ENCODE measurements at places on chromosomes 11 and 22. TPM values are rescaled to one million over a fixed set of nuclear protein-coding genes. Genes with fewer than 3 reads are reported as not detected.
A peak's percentile ranks its signal among the peaks of the same experiment; 100 is the strongest.

Gene OLFML1
- total RNA-seq: 10.8 TPM

Gene PRMT3
- total RNA-seq: 15.0 TPM

Gene XRRA1
- 9.1 TPM for total RNA-seq

Gene UCP3
- total RNA-seq: 1.2 TPM

Gene TRIM51
- total RNA-seq: not detected

Gene SCT
- not detected for total RNA-seq

Gene OR1S2
- total RNA-seq: not detected

Gene HORMAD2
- total RNA-seq: not detected

Gene TMEM191C
- 0.99 TPM for total RNA-seq

Gene FBXO7
- 73.6 TPM for total RNA-seq

Gene MN1
- 26.4 TPM for total RNA-seq

Gene FGF4
- not detected for total RNA-seq

Gene OR4C6
- not detected for total RNA-seq

GRCh38 chr11:43632181-43632580 is 48.4 kb upstream of the HSD17B12 start:
- H3K4me3 ChIP-seq: no peak overlapping the region
- H3K27me3 ChIP-seq: peaks cover 3% of the 10 kb centered on the region

DNA sequence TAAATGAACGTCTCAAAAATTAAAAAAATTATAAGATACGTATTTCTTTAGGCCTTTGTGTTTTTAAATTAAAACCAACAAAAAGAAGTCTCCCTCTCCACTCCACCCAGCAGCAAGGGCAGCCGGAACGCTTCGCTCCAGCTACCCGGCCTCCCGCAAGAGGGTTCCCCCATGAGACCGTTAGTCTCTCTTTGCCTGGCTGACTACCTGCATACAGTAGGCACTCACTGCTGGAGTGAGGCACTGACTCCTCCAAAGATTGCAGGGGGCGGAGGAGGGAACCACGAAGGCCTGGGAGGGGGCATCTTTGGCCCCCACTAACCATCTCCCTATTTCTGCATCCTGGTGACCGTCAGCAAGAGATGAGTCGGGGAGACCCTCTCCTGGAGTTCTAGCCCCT is 10.1 kb downstream of the CBX6 start:
- H3K4me1 ChIP-seq: peaks cover 57% of the 10 kb centered on the region
- H3K27me3 ChIP-seq: no peaks in the 10 kb centered on the region
- peak overlapping the region; percentile 77 for H3K27ac ChIP-seq
- DNase-seq: no peak
- H3K4me3 ChIP-seq: no peak overlapping the region

DNA sequence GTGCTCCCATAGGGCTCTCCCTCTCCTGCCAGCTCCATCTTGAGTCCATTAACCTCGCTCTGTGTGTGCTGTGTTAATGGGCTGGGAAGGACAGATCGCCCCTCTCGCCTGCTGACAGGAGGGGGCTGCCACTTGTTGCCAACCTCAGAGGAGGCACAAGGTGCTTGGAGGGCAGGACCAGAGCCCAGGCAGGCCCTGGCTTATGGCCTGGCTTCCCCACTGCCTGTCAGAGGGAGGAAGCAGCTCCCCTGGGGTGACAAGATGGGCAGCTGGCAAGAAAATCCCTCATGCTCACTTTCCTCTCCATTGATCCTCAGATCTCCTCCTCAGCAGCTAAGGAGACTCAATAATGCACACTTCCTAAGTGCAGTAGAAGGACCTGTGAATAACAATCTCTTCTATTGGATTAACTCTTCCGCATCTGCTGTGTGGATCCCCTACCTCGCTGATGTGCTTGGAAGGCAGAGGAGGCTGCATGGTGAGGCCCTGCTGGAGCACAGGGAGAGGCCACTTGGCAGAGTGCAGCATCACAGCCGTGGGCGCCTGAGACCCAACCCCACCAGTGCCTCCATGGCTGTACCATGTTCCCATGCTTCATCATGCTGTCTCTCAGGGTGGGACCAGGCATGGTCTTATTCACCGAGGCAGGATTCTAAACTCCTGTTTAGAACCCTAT is 70.3 kb downstream of the TRIM29 start:
- peaks cover 62% of the 10 kb centered on the region for H3K27me3 ChIP-seq
- peak; percentile 64 for DNase-seq
- no peak overlapping the region for H3K4me3 ChIP-seq
- H3K36me3 ChIP-seq: no peaks in the 10 kb centered on the region
- H3K4me1 ChIP-seq: peaks cover 1% of the 10 kb centered on the region

DNA sequence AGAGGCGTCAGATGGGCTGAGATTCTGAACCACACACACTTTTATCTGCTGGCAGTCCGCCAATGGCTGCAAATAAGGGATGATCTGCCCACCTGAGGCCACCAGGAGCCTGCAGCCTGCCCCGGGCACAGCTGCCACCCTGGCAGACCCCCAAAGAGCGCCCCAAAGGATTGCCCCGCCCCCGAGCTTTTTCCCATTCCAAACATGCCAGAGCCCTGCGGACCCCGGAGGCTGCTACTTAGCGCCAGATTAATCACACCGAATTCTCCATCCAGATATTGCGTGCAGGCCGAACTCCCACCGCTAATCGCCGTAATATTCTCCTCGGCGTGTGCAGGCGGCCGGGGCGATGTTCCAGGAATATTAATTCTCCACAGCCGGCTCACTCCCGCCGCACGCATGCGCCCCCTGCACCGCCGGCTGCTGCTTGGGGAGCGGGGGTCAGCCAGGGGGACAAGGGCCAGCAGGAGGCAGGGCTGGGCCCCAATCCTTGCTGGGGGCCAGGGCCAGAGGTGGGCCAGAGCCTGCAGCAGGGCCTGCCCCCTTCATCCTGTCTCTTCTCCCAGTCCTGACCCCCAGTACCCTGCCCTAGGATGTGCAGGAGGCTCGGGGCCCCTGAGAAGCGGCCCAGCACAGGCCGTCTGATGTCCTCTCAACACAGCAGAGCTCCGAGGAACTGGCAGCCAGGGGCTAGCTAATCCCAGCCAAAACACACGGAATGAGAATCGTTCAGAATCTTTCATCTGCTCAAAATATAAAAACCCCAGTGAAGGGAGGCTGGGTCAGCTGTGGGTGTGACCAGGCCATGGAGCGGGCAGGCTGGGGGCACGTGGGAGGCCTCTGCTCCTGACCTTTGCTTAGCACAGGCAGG is 19.5 kb upstream of the TCF20 start:
- H3K4me3 ChIP-seq: no peak overlapping the region
- H3K36me3 ChIP-seq: no peaks in the 10 kb centered on the region
- H3K4me1 ChIP-seq: peaks cover 6% of the 10 kb centered on the region
- peaks cover 2% of the 10 kb centered on the region for H3K27me3 ChIP-seq
- DNase-seq: no peak
- no peak overlapping the region for H3K27ac ChIP-seq

DNA sequence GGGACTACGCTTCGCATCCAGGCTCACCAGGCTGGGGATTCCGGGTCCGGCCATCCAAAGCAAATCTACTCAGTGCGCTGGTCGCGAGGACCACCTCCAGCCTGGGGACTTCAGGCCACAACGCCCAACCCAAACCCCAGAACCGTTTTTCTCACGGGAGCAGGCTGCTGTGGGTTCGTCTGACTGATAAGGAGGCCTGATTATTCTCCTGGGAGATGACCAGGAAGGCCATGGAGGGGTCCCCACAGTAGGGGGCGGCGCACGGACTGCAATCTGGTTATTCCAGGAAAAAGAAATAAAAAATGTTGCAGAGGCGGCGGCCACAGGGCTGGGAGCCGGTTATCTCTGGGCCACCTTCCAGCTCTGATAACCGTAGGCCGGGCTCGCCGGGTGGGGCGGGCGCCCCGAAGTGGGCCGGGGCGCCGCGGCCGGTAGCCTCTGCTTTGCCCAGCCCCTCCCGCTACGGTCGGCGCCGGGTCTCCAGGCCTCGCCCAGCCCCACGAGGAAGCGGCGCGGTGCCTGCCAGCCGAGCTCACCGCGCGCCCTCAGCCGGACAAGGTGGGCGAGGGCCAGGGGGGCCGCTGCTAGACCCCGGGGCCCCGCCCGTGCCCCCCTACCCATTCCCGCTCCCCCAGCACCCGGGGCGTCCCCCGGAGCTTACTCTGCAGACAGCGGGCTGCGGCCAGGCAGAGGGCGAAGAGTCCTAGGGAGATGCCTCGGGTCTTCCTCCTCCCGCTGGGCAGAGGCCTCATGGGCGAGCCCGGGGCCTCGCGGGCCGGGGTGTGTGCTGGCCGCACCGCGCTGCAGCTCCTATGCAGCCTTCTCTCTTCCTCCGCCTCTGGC is 446 bp downstream of the VSTM5 start:
- H3K27ac ChIP-seq: peak overlapping the region; percentile 42
- H3K36me3 ChIP-seq: no peaks in the 10 kb centered on the region
- H3K27me3 ChIP-seq: peaks cover 4% of the 10 kb centered on the region
- H3K4me3 ChIP-seq: peak overlapping the region; percentile 56
- H3K4me1 ChIP-seq: peaks cover 3% of the 10 kb centered on the region

DNA sequence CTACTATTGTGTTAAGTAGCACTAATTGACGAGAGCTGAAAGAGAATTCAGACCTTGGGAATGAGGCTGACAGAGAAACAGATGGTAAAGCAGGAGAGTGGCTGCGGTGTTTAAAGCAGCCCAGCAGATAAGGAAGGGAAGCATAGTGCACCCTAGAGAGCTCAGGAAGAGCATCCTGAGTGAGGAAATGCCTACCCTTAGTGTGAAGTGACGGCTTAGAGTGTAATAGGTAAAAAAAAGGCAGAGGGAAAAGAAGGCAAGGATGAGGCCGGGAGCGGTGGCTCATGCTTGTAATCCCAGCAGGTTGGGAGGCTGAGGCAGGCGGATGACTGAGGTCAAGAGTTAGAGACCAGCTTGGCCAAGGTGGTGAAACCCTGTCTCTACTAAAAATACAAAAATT is 22.4 kb upstream of the ETS1 start:
- H3K27ac ChIP-seq: no peak overlapping the region
- no peak for DNase-seq
- H3K36me3 ChIP-seq: no peaks in the 10 kb centered on the region
- H3K4me3 ChIP-seq: no peak overlapping the region

- H3K4me3 ChIP-seq: no peak overlapping the region
- H3K27ac ChIP-seq: no peak overlapping the region
- H3K27me3 ChIP-seq: peaks cover 45% of the 10 kb centered on the region
- H3K4me1 ChIP-seq: peaks cover 20% of the 10 kb centered on the region
- DNase-seq: no peak
Observed at GRCh38 chr11:282630-283360, 4.6 kb downstream of the NLRP6 start.

- no peaks in the 10 kb centered on the region for H3K27me3 ChIP-seq
- no peak overlapping the region for H3K27ac ChIP-seq
- no peaks in the 10 kb centered on the region for H3K36me3 ChIP-seq
- H3K4me1 ChIP-seq: peaks cover 13% of the 10 kb centered on the region
Observed at GRCh38 chr11:78365381-78365792, 52.2 kb downstream of the GAB2 start.

GRCh38 chr22:22872722-22873708 is 14.6 kb upstream of the IGLL5 start:
- no peaks in the 10 kb centered on the region for H3K4me1 ChIP-seq
- no peak for DNase-seq
- no peak overlapping the region for H3K4me3 ChIP-seq
- peaks cover 26% of the 10 kb centered on the region for H3K27me3 ChIP-seq

DNA sequence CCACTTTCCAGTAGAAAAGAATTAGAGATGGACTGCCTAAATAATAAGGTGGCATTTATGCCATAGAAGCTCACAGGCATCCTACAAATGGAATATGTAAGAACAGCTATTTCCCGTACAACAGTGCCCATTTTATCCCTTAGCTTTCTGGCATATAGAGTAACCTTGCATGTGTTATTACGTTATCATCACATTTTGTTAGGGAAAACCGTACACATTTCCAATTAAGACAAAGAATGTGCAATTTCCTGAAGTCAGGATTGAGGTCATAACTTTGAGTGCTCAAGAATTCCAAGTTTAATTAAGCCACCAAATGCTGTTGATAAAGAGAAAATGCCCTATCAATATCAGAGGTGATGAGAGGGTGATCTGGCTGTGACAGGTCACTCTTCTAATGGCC is 58.9 kb downstream of the LDLRAD3 start:
- no peak overlapping the region for H3K4me3 ChIP-seq
- H3K27ac ChIP-seq: no peak overlapping the region
- H3K4me1 ChIP-seq: no peaks in the 10 kb centered on the region
- no peaks in the 10 kb centered on the region for H3K36me3 ChIP-seq

DNA sequence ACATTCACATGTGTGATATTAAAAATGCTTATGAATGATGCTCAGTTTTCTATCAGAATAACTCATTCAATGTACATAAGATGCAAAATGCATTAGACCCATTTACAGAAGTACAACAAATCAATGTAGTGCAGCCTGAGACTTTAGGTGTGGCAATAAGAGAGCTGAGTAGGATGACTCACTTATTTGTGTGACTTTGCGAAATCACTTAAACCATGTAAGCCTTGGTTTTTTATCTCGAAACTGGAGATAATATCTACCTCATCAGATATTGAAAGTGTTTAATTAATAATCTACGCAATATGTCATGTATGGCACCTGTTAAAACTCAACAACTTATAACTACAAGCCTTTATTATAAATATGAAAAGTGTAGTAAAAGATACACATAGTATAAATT is 105.7 kb upstream of the LUZP2 start:
- H3K4me1 ChIP-seq: no peaks in the 10 kb centered on the region
- H3K27me3 ChIP-seq: no peaks in the 10 kb centered on the region

DNA sequence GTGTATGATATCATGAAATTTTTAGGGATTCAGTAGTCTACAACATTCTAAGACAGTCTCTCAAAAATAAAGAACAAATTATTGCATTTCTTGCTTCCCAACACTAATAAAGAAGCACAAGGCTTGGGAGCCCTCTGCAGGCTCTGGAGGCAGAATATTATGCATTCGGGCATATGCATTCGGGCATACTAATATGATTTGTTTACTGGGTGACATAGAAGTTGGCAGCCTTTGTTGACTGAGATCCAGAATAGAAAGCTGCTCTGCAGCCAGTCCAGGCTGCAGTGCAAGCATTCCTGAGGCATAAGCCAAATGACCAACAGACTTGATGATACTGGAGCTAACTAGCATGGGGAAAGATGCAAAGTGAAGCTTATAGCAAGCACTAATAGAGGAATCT is 945.5 kb downstream of the OPCML start:
- no peaks in the 10 kb centered on the region for H3K27me3 ChIP-seq
- DNase-seq: peak; percentile 12
- no peaks in the 10 kb centered on the region for H3K36me3 ChIP-seq
- H3K4me1 ChIP-seq: peaks cover 2% of the 10 kb centered on the region
- H3K27ac ChIP-seq: no peak overlapping the region

DNA sequence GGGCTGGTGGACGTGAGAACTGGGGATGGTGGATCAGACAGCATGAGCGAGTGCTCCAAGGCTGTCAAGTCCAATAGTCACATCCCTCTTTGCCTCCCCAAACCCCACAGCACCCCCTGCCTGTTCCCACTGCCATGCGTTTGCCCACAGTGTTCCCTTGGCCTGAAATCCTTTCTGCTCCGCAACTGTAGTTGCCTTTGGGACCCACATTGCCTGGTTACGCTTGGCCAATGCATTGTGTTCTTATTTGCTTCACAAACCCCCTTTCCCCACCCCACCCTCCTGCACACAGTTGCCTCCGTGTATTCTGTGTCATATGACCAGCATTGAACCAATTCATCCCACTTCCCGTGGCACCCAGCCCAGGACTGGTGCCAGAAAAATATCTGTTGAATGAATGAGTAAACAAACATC is 2.1 kb upstream of the KIAA0930 start:
- H3K4me3 ChIP-seq: no peak overlapping the region
- H3K27ac ChIP-seq: no peak overlapping the region
- no peaks in the 10 kb centered on the region for H3K27me3 ChIP-seq
- H3K4me1 ChIP-seq: peaks cover 13% of the 10 kb centered on the region
- DNase-seq: no peak

Data from esophagus muscularis mucosa (tissue), 4 donors.